Stimulated activated CD4-positive, alpha-beta T cell treated with anti-CD3 and anti-CD28 coated beads, Interleukin-4, amount 100 ng/mL, for 24 hours (primary cell): ENCODE measurements at places on chromosomes 6 and 20.

DNA sequence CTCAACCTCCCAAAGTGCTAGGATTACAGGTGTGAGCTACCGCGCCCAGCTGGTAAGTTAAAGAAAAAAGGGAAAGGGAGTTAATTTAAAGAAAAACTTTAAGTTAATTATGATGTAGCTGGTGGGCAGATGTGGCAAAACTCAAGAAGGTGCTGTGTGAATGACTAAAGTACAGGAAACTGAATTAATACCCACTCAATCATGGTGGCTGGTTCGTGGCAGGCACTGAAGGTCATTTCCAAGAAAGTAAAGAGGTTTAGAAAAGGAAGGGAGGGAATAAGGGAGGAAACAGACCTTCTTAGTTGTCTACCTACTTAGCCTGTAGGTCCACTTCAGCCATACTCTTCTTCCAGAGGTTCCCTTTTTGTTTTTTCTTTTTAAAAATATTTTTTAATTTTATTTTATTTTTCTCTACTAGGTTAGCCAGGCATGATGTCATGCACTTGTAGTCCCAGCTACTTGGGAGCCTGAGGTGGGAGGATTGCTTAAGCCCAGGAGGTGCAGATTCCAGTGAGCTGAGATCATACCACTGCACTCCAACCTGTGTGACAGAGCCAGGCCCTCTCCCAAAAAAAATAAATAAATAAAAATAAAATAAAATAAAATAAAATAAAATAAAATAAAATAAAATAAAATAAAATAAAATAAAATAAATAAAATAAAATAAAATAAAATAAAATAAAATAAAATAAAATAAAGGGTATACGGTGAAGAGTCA lies 11.9 kb upstream of the TGM3 start:
- DNase-seq = no peak

- DNase-seq = no peak
Observed at GRCh38 chr6:72715119-72715518, 93.3 kb downstream of the KCNQ5 start.

DNA sequence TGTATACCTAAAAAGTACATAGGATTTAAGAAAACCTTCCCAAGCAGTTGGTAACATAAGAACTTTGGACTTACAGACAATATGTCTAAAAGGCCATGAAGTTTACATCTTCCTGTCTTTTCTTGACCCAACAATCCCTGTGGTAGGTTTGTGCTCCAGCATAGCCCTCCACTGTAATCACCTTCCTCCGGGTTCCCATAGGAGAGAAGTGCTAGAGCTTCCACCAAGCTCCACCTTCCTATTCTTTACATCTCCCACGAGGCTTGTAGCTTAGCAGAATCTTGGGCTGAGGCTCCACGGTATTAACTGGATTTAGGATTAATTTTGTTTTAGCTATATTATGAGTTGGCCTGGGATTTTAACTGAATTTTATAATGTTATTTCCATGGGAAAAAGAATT lies 23.3 kb downstream of the ADGRG6 start:
- no peak for DNase-seq

DNA sequence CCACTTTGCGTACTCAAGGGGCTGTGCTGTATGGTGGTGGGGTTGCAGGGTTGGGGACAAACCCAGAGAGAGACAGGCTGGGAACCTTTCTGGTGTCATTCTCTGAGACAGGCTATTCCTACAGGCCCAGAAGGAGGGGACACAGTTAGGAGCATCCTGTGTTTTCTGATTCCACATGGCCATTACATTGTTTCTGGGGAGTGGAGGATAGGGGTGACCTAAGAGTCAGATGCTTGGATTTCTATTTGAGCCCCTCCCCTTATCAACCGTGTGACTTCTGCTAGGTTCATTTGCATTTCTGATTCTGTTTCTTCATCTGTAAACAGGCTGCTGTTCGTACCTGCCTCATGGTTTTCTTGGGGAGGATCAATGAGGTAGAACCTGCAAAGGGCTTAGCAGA lies 29.4 kb upstream of the EPB41L1 start:
- DNase-seq = no peak

GRCh38 chr6:146420255-146420654 lies 123.4 kb upstream of the RAB32 start:
- DNase-seq = no peak

GRCh38 chr6:108904741-108905140 lies 56.5 kb downstream of the ARMC2 start:
- DNase-seq = no peak

GRCh38 chr20:40785346-40785745 lies 96.3 kb upstream of the MAFB start:
- no peak for DNase-seq

GRCh38 chr20:8601542-8601912 lies 467.4 kb upstream of the PLCB4 start:
- DNase-seq = no peak

DNA sequence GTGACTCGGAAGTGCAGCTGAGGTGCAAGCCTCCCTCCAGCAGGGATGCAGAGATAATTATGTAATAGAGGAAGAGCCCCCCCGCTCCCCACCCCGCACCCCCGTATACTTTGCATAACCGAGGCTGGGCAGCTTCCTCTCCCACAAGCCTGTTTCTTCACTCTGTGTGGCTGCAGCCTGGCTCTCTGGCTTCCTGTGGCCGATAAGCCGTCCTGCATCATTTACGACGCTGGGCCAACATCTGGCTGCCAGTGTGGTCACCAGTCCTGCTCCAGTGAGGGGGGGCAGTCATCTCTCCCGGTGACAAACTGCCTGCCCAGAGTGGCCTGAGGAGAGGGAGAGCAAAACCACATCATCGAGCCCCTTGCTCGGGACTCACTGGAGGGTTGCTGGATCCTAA lies 59.2 kb downstream of the RBM38 start:
- DNase-seq = no peak

- no peak for DNase-seq
Observed at GRCh38 chr20:822651-823573, 10.6 kb upstream of the FAM110A start.

DNA sequence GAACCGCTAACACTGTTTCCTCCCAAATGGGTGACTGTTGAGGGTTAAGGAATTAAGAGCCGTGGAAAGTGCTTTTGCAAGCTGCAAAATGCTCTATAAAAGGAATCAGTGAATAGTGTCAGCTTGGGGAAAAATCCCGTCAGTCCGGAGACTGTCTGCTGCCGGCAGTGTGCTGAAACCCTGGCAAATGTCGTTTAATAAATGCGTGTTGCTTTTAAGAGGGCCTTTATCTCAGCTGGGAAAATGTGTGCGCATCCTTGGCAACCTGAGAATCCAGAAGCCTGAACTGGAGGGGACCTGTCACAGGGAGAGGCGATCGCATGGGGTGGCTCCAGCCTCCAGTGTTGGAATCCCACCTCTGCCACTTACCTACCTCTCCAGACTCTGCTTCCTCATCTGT lies 9.8 kb downstream of the SIRPA start:
- no peak for DNase-seq

- DNase-seq = no peak
Observed at GRCh38 chr6:39387785-39388184, 65.3 kb upstream of the KCNK16 start.

DNA sequence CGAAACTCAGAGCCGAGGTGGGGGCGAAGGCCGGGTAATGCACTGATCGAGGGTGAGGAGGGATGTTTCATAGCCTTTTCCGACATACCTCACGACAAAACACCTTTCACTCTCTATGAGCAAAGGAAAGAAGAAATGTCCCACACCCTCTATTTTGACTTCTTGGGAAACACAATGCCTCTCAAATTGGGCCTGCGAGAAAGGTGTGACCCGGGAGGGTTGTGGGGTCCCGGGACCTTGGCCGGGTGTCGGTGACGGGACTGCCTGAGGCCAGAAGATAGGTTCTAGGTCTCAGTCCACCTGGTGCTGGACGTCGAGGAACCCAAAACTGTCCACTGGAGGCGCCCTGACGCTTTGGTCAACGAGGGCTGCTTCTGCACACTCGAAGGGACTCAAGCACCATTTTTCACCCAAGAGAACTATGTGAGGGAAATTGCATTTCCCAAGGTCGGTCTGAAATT lies 41.1 kb upstream of the OSTM1 start:
- no peak for DNase-seq
